ENCODE measurements at places on chromosomes 12 and 14.

DNA sequence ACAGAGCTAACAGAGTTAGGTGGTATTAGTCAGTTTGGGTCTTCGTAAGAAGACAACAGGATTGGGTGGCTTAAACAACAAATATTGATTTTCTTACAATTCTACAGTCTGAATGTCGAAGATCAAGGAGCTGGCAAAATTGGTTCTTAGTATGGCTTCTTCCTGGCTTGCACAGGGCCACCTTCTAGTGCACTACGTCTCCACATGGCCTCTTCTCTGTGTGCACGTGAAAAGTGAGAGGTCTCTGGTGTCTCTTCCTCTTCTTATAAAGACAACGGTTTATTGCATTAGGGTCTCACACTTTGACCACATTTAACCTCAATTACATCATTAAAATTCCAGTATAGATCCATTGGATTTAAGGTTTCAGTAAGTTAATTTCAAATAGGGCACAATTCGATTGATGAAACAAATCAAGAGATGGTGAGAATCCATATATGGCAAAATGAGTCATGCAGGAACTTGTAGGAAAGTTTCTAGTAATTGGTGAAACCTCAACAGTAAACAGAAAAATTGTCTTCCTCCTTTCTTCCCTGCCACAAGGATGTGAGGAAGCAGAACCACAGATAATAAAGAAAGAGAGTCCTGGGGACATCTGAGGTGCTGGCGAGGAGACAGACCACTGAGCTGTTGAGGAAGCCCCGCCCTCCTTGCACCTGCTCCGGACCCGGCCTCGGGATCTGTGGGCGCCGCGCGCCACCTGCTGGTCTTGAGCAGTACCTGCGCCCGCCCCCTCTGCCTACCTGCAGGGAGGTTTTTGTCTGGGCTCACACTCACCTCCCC is 846.7 kb downstream of the TMEM121 start:
- peak; percentile 55 for DNase-seq

DNA sequence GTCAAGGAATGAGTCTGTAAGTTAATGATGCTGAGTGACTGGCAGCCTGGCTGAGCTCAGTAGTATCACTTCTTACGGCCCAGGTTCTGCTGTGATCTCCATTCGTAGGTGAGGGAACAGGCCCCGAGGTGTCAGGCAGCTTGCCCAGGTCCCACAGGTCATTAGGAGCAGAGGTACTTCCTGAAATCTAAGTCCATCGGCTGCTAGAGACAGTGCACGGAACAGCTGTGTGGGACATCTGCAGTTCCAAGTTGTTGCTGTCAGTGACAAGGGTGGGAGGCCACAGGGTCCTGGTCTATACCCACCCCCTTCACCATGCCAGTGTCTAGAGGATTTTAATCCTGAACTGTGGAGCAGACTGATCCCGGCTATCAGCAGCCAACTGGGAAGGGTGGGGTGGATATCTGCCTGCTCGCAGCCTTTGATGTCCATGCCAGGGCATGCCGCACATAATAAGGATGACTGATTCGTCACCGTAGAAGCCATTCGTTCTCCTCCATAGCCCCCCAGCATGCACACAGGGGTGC is 82.3 kb upstream of the RIN3 start:
- DNase-seq = no peak

DNA sequence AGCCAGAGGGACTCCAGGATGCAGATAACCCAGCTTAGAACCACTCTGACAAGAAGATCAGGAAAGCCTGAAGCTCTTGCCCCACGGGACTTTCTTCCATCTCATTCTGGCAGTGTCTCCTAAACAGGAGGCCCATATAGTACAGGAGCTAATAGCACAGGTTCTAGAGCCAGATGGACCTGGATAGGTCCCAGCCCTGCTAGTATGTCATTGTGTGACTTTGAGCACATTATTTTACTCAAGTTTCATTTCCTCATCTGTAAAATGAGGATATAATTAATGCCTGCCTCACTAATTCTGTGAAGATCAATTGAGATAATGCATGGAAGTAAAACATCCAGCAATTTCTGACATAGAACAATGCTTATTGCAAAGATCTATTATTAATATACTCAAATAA is 66.5 kb upstream of the GZMB start:
- no peak for DNase-seq

GRCh38 chr12:21984375-21984774 is 43.1 kb upstream of the ABCC9 start:
- DNase-seq = no peak

DNA sequence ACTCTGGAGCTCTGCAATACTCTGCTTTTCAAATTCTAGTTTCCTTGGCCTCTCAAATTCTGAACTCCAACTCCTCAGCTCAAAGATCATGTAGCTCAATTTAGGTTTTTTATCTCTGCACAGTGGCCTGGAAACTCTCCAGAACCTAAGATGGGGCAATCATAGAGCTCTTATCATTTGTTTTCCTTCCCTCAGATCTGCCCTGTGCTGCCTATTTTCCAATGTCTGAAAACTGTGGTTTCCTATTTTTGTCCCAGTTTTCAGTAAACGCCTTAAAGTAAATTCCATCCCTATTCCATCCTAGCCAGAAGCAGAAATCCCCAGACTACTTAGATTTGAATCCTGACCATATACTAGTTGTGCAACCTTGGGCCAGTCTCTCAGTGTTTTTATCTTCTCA is 73.2 kb downstream of the CEP83 start:
- no peak for DNase-seq

DNA sequence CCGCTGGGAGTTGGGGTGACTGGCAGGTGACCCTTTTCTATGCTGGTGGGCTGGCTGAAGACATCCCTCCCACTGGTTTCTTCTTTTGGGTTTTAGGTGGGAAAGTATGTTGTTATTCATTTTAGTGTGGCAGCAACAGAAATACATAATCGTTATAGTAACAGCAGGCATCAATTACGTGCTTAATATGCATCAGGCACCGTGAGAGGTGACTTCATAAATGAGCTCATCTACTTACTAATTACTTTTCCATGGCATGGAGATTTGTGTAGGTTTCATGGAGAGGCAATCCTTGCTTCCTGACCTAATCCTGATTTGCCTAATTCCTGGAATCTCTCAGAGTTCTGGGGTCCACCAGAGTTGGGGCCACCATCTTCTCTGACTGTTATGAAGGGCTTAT is 13.4 kb upstream of the CELA1 start:
- no peak for DNase-seq

DNA sequence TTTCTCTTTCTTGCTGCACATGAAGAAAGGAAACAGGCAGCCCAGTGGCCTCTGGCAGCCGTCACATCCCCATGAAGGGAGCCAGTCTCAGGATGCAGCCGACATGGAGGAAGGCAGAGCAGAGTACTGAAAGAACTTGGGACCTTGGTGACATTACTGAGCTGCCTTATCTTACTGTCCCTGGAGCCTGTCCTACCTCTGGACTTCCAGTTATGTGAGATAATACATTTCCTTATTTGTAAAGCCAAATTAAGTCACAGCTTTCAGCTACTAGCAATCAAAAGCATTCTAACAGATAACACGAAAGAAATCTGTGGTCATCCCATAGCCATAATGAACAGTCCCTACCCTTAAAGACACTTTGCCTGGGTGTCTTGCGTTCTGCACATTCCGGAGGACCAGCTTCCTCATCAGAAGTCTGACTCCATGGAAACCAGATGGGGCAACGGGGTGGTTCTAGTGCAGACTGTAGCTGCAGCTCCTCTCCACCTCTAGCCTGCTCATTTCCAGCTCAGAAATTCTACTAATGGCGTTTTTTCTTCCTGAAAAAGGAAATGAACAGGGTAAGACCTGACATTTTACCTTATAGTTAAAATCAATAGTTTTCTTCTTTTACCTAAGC is 7.8 kb upstream of the EGLN3 start:
- no peak for DNase-seq

- DNase-seq = no peak
Measured at GRCh38 chr14:92635031-92635430, 113.4 kb downstream of the LGMN start.

DNA sequence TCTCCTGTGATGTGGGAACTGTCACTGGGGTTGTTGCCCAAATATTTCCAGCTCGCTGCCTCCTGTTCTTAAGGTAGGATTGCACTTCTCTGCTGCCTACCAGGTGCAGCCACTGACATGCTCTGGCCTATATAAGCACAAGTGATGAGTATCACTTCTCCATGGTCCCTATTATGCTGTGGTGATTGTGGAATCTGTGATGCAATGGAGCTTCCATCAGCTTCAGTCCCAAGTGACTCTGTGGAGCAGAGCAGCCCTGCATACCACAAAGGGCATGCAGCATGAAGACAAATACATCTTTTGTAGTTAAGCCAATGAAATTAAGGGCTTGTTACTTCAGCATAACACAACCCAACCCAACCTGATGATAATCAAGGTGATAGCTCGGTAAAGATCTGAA is 43.5 kb downstream of the CKAP4 start:
- no peak for DNase-seq

GRCh38 chr12:51850081-51850964 is 1.8 kb upstream of the FIGNL2 start:
- no peak for DNase-seq

GRCh38 chr12:58425481-58426392 is 484.4 kb downstream of the ATP23 start:
- no peak for DNase-seq

DNA sequence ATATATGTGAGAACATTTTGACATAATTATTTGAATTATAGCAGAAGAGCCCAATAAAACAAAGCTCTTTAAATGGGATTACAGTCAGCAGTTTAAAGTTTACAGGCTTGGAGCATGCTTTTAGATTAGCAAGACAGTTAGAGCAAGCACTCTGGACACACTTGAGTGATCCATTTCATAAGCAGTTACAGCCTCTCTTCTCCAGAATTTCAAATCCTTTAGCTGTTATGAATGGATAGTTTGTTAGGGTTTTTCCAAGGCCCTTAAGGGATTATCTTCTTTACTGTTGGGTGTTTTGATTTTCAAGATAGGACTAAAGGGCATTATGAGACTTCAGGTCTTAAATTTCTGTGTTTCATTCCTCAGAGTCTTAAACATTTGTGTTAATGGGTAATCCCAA is 36.3 kb downstream of the BEST3 start:
- DNase-seq = no peak

DNA sequence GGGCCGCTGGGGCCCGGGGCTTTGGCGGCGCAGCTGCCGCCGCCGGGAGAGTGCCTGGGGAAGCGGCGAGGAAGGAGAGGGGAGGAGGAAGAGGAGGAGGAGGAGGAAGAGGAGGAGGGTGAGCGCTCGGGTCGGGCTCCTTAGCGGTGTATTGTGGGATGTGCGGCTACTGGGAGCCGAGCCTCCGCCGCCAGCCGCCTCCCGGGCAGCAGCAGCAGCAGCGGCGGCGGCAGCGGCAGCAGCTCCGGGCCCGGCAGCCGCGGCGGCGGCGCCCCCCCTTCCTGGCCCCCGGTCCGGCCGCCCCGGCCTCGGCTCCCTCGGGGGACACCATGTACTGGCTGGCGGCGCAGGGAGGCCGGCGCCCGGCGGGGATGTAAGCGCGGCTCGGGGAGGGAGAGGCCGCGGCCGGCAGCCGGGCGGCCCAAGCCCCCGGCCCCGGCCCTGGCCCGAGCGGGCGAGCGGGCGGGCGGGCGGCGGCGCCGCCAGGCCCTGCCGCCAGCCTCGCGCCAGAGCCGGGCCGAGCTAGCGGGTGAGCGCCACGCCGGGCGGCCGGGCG is at the start of gene SETD1B:
Gene SETD1B (plus strand): TSS at position 149 of the 556 bp plus-strand sequence. CDS start 729 bp downstream, outside the sequence.
- DNase-seq = no peak

- no peak for DNase-seq
Measured at GRCh38 chr14:65229748-65230728, 127.7 kb upstream of the MAX start.

DNA sequence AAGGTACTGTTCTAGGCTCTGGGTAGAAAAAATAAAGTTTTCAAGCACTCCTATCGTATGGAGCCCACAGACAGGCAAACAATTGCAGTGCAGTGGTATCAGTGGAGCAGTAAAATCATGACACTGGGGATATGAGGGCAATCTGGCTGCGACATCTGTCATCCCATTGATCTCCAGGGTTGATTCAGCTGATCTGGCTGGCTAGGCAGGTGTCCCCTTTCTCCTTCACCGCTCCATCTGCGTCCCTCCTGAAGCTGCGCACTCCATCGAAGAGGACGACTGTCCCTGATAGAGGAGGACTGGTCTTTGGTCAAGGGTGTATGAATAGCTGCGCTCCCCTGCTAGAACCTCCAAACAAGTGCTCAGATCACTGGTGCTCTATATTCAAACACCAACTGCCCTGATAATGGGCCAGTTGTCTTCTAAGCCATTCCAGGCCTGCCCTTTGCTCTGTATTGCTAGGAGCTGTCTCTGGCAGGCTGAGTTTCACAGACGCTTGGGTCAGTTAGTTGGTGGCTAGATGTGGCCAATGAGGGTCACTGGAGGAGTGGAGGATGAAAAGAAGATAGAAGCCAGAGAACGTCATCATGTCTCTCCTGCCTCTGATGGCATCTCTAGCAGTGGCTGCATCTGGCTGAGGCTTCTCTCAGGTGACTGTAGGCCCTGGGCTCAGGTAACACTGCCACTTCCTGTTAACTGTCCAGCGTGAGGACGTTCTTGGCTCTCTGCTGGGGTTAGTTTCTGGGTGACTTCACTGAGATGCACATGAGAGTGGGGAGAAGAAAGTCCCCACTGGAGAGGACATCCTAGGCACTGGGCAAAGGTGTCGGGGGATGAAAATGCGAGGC is 205.0 kb upstream of the FOXN3 start:
- DNase-seq = no peak

DNA sequence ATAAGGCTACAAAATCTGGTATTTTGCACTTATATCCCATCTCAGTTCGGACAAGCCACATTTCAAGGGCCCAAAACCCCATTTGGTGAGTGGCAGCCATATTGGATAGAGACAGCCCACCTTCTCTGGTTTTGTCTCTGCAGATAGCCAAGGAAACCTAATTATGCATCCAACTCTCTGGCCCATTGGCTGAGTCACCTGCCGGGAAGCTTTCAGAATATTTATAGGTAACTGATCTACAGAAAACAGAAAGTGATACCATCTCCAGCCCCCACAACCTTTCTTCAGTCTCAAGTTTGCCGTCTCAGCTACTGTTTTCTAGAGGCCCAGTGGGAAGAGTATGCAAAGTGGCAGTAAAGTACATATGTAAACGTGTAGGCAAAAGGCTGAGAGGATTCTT is 33.7 kb upstream of the PPP1CC start:
- DNase-seq = peak; percentile 17

GRCh38 chr12:3646561-3647241 is 106.2 kb downstream of the CRACR2A start:
- no peak for DNase-seq

DNA sequence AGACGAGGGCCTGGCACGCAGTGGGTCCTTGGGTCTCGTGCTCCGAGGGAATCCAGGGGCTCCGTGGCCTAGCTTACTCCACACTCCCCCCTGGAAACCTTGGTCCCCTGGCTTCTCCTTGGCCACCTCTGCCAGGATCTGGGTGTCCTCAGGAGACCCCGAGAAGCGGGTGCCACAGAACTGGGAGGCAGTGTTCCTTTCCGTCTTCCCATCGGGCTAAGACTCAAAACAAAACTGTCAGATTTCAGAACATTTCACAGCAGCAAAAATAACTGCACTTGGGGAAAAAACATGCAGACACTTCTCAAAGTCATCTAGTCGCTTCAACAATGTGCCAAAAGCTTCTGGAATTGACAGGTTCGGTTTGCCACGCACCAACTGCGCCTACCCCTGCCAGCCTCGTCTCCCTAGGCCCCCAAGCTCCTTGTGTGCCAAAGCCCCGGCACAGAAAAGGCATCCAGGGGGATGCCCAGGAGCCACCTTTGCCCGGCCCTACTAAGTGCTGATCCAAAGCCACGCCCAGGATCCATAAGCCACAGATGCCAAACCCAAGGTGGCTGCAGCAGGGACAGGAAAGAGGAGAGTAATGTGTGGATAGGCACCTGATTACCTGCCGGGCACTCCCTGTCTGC is 58.4 kb upstream of the DIO3 start:
- no peak for DNase-seq
